BE2C (cell line): ENCODE measurements at places on chromosomes 1 and 21.

- DNase-seq, result no peak
These were observed 37.7 kb upstream of the BCL10 start for GRCh38 chr1:85313888-85314696.

DNA sequence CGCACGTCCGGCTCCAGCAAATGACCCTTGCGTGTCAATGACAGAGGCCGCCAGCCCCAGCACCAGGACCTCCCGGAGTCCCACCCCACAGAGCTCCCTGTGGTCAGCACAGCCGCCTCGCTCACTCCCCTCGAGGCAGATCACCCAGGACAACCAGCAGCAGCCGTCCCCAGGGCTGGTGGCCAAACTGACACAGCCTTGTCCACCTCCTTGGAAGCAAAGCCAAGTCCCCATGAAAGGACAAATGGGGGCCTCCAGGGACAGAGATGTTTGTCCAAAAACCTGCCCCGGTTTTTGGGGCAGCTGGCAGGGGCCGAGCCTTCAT lies 2.1 kb downstream of the KRTAP10-10 start:
- DNase-seq, result no peak

DNA sequence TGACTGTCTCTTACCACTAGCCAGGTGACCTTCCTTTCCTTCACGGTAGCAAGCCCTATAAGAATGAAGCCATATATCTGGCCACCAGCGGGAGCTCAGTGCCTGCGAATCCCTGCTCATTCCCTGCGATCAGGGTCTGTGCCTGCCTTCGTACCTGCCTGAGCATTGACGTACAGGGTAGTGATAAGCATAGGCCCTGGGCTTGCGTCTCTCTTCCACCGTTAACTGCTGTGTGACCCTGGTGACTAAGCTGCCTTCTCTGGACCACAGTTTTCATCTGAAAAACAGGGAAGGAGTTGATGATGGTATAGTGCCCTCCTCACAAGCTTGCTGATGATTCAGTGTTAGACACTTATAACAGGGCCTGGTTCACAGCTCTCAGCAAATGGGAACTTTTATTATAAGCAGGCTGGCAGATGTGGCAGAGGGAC lies 4.1 kb downstream of the ZC3H12A start:
- no peak for DNase-seq

DNA sequence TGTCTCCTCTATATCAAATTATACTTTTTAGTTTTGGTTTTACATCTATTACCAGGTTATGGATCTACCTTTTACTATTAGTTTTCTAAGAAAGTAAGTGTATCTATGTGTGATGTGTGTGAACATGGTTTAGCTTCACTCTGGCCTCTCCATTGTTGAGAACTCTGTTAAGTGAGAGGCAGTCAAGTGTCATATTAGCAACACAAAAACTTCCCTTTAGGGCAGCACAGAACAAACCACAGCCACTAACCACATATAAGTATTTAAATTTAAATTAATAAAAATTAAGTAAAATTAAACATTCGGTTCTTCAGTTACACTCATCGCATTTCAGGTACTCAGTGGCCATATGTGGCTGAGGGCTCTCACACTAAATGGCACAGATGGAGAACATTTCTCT lies 96.6 kb downstream of the DPYD start:
- DNase-seq, result no peak

DNA sequence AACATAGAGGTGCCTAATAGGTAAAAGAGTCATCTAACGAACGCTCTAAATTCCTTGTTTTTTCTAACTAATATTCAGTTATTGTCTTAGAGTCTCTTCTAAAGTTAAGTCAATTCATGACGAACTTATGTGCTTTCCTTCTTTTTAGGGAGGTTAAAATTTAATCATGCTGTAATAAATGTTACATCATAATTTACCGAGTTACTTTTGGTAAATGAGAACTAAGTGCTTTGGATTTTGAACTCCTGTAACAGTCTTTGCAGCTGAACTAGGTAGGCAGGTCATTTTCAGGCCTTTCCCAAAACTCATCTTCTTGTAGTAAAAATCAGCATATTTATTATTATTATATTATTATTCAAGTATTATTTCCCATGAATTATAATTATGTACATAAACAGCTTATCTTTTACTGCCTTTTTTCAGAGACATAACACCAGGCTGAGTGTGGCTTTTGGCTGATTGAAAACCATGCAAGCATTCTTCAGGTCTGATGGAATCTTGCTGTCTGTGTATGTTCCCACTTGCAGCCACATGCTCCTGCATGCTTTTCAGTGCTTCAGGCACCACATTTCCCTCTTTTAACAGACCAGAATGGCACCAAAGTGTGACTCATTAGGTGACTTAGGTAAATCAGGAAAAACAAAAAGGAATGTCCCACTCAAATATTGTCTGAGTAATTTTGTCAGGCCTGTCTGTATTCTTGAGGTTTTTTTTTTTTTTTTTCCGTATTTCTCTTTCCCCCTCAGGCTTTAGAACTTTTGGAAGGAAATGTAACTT lies 81.0 kb upstream of the CD55 start:
- no peak for DNase-seq

DNA sequence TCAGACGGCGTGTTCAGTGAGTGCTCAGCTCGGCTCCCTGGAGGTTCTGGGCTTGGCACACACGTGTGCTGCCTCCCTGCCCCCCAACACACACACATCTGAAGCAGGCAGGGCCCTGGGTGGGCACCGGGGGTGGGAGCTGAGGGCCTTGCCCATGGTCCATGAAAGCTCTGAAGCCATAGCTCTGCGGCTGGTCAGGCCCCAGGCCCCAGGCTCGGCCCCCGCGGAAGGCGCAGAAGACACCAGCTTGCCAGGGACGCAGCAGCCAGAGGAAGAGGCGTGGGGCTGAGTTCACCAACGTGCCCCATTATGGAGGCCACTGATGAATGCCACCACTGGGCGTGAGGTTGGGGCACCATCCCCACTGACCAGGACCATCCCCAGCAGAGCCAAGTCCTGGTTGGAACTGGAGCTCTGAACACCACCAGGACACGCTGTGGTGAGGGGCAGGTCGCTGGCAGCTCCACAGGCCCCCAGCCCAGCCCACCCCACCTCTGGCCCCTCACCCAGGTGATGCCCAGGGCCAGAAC lies 4.2 kb downstream of the AURKAIP1 start:
- no peak for DNase-seq

DNA sequence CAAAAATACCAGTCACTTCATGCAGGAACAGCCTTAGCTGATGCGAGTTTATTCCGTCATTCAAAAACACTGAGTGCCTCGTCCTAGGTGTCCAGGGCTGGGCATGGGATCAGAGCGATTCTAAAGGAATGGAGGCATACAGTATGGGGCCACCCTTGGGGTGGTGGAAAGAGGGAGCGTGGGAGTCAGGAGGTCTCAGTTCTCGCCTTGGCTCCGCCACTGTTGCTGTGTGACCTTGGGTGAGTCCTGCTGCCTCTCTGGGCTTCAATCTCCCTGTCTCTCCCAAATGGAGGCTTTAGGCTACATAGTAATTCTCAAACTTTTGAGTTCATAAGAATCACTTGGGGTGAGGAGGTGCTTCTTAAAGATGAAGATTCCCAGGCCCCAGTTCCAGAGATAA lies 44.0 kb downstream of the OPRD1 start:
- DNase-seq, result no peak

DNA sequence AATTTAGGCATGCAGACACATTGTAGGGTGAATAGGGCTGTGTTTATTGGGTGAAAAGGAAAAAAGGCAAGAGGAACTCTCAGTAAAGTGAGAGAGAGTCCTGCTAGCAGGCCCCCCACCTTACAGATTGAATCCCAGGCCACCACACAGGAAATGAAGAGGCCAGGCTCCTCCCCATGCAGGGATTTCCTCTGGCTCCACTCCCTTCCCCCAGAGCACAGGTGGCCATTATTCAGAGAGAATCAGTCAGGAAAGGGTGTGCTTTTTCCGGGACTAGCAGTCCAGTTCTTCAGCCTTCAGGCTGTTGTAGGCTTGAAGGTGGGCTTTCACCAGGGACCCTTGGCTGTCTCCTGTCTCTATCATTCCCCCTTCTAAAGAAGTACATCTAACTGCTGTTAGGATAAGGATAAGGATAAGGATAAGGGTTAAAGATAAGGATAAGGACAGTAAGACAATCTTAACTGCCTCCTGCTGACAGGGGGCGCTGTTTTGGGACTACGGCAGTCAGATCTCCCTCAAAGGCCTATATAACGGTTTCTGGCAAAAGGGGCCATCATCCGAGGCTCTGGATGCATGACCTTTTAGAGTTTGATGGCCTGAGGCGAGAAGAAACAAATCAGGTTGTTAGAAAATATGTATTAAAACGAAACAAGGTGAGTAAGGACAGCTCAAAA lies 26.3 kb downstream of the ZNF648 start:
- DNase-seq, result no peak

- no peak for DNase-seq
These were observed 74.7 kb upstream of the KCNK2 start for GRCh38 chr1:215007880-215008279.

GRCh38 chr1:76933847-76934815 lies 66.9 kb downstream of the ST6GALNAC5 start:
- no peak for DNase-seq

DNA sequence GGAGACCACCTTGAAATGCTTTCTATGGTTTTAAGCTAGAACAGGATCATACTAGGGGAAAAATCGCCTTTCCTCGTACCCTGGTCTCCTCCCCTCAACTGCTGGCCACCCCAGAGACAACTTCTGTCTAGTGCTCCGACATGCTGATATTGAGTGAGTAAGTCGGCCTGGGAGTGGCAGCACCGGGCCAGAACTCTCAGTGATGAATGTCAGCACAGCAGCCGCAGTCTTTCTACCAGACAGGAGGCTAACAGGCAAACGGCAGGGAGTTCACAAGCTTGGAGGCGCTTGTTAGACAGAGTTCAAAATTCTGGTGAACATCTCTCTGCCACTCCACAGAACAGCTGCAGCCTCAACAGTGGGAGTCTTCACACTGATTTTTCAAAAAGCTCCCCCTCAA lies 716.9 kb downstream of the ADGRL2 start:
- peak; percentile 5 for DNase-seq

GRCh38 chr1:209382231-209383100 lies 201.0 kb upstream of the CAMK1G start:
- no peak for DNase-seq

DNA sequence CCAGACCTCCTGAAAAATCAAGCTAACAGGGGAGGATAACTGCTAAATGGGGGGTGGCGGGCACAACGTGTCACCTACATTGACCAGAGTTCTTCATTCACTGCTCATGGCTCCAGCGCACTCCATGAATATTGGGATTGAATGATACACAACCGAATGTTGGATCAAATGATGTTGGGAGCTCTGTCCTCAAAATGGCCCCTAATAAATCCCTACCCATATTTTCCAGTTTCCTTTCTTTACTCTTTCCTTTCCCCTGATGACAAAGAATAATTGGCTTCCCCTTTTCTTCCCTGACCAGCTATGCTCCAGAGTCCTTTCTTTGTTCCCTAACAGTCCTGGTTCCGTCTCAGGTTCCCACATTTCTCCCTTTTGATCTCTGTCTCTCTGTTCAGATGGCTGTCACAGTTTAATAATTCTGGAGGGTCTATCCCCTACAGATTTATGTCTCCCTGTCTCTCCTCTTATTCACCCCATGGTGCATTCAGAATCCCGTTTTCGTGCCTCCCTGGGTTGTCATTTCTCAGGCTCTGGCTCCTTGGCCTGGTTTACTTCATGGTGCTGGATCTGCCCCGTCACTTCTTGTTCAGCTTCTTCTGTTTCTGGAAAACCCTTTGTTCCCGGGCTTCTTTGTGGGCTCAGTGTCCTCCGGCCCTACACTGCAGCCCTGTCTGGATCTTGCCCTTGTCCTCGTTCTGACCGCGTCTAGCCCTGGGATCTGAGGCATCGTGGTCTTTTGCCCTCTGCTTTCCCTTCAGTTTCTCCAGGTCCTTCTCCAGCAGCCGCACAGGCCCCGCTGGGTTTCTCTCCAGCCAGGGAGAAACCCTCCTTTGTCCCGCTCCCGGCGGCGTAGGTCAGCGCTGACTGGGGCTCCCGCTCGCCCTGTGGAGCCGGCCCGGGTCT lies 78.3 kb downstream of the NDUFS5 start:
- DNase-seq, result peak; percentile 36

GRCh38 chr1:82399093-82399492 lies 598.4 kb downstream of the ADGRL2 start:
- DNase-seq, result no peak

DNA sequence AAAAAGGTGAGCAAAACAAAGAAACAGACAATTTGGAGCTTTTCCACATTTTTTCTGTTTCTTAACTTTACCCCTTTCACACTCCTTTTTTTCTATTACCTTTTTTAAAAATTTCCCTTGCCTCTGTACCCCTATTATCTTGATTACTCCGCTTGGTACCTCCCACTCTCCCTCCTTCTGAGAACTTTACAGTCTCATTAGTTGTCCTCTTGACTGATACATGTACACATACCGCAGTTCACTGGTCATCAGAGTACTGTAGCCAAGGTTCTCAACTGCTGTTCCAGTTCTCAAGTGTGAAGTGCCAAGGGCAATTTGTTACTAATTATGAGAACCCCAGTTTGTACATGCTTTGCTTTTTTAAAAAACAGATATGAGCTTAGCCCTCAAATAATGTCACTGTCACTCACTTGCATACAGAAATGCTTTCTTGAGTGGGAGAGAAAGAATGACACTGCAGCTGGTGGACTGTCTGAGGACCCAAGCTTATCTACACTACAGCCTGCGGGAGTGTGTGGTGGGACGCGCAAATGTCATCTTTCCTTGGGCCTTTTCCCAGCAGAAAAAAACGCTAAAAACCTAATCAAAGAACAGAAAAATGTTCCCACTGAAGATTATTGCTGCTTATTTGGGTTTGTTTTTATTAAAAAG lies 160.8 kb downstream of the DISP1 start:
- DNase-seq, result no peak

- DNase-seq, result no peak
These were observed 86.1 kb downstream of the BRINP3 start for GRCh38 chr1:190391582-190391981.

DNA sequence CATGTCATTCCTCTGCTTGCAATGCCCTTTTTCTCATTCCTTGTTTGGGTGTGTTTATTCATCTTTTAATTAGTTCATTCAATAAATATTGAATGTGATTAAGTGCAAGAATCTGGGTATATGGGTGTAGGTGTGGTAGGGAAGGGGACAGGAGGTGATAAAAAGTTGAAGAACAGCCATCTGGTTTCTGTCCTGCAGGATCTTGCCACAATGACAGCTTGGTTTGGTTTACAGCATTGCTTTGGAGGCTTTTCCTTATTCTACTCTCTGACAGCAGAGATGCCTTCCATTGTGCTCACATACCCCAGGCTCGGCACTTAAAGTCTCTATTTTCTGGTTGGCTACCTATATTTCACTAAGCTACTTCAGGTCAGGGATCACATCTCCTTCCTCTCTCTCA lies 3.0 kb upstream of the REG4 start:
- DNase-seq, result no peak

- no peak for DNase-seq
These were observed 29.9 kb upstream of the PPP1R15B start for GRCh38 chr1:204441558-204441957.

DNA sequence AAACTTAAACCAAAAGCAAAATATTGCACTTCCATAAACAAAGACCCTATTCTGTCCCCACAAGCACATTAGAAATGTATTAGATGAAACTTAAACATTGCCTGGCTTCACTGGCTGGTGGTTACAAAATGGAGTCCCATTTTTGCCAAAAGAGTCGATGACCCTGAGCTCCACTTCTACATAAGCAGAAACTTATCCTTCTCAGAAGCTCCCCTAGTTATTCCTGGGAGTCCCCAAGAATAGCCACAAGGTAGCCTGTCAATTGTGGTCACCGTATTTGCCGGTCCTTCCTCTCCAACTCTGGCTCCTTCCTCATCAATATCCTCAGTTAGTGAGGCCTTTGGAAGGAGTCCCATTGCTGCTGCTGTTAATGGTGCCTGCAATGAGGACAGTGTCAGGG lies 37.3 kb downstream of the CDCP2 start:
- no peak for DNase-seq
